AG08396 (cell line): ENCODE measurements at places on chromosomes 2 and 18.
A peak's percentile ranks its signal among the peaks of the same experiment; 100 is the strongest.

DNA sequence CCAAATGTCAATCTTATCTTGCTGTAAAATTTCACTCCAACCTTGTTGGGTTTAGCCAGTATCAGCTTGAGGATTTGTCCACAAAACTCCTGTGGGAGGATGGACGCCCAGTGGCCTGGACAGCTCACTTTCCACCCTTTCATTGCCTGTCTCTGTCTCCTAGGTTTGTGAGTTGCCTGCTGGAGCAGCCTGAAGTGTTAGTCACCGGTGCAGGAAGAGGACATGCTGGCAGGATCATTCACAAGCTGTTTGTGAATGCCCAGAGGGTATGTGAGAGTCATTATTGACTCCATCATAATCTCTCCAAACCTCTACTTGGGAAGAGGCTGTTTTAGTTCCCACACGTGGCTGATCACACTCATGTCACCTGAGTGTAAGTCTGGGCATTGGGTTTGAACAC is 112.3 kb downstream of the RAB3GAP1 start:
- peak; percentile 57 for DNase-seq

- DNase-seq = no peak
These were observed 124.9 kb downstream of the NBAS start for GRCh38 chr2:15436195-15436594.

DNA sequence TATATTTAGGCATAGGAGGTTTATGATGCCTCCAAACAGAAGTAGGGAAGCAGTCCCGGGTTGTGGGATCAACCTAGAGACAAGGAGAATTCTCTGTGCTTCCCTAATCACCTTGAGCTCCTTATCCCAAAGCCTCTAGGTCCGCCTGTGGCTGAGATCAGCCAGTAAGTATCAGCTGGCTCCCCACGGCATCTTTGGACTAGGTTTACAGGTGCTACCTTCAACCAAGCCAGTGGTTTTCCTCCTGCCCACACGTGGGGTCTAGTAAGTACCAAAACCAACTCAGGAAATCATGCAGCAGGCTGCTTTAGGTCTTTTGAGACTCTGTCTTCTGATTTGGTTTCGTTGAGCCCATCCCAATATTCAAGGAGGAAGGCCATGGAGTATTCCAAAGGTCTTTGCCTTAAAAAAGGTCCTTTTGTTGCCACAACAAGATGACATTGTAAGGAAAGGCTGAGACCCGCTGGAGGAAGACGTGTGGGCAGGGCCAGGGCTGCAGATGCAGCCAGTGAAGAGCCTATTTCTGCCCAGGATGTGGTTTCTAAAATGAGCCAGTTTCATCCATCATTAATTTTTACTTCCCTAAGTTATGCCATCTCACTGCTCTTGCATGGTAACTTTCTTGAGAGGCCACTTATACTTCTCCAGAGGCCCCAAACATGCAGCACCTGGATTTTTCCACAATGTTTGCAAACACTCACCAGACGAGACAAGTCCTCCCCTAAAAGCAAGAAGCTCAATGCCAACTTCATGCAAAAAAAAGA is 248.7 kb downstream of the RNF152 start:
- DNase-seq = no peak

DNA sequence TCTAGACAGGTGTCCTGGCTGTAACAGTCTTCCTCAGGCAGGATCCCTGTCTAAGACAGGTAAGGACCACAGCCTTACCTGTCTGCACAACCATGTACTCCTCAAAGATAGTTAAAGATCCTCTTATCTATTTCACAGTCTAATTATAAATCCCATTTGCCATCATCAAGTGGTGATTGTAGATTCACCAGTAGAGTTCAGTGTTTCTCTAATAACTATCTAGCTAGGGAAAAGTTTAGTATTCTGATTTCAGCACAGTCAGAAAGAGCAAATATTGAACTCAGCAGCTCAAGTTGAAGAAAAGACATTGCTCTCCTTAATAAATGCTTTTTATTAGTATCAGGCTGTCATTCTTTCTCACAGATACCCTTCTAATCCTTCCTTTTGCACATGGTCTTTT is 1305.5 kb upstream of the NXPH2 start:
- DNase-seq = no peak

GRCh38 chr2:21024198-21024597 is 19.7 kb downstream of the APOB start:
- no peak for DNase-seq

GRCh38 chr2:166126007-166126639 is 1.7 kb downstream of the SCN1A start:
- no peak for DNase-seq

DNA sequence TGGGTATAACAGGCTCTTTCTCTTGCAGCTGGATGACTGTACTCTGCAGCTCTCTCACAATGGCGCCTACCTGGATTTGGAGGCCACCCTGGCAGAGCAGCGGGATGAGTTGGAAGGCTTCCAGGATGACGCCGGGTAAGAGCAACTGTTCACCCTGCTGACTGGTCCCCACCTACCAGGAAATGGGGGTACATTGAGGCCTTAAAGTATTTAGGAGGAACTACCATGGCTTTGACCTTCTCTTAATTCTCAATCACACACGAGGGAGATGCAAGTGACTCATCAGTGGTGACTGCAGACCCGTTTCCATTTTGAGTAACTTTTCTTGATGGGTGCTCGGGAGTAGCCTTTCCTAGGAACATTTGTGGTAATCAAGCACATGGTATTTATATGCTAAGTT is 58.0 kb downstream of the FHOD3 start:
- no peak for DNase-seq

DNA sequence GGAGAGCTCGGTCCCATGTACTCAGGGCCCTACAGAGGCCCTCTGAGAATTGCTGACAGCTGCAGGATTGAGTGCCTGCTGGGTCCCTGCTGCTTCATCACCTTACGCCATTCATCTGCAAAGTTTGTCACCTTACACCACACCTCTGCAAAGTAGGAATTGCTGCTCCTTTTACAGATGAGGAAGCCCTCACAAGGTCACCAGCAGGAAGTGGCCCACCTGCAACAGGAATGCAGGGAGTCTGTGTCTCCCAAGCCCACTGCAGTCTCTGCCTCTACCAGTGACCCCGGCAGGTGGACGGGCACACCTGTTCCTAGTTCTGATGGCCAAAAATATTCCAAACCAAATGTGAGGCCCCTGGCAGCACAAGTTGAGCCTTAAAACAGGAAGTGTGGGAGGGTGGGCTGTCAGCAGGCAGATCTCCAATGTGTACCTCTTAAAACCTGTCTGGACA is 441.4 kb downstream of the NBAS start:
- no peak for DNase-seq

DNA sequence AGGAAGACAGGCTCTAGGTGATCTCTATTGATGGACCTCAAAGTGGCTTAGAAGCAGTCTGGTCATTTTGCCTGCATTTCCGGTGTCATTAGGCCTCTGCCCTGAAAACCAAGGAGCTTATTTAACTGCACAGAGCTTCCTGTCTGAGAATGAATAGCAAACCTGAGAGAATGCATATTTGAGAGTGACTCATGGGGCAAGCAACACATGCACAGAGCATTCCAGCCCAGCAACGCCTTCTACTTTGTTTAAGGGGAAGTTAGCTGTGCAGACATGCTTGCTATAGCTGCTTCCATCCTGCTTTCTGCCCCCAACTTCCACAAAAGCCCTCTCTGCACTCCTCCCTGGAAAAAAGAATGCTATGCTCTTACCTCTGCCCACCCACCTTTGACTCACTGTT is 232.8 kb downstream of the GRB14 start:
- DNase-seq = peak; percentile 63

DNA sequence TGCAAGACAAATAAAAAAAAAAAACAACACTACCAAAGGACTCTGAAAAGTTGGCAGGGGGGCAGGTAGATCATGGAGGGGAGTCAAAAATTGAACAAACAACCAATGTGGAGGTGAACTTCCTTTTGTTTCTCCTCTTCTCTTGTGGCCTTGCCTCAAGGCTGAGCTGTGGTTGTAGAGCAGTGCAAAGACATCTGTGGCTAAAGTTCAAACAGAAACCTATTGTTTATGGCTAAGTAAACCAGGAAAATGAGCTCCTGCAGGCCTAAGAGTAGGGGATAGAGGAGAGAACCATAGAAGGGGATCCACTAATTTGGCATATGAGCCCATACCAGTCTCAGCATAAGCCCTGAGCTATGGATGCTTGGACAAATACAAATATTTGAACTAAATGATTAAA is 40.2 kb upstream of the EGR4 start:
- DNase-seq = no peak

DNA sequence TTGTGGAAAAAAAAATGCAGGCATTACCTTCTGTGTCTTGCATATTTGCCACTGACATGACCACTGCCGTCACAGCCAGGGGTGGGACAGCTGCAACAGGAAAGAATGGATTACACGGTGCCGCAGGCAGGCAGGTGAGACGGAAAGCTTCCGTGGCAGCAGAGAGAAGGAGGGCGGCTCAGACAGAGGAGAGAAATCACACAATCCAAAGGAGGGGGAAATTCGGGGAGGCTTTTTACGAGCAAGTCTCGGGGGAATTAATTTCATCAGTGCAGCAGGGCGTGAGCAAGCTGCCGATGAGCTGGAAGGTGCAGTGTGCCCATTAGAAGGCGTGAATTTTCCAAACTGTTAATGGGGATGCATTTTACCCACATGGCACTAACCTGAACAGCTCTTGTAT is 234.8 kb upstream of the PXDN start:
- DNase-seq = no peak

GRCh38 chr2:144403933-144404332 is 116.0 kb downstream of the ZEB2 start:
- DNase-seq = no peak

- DNase-seq = no peak
These were observed 106.9 kb downstream of the FARSB start for GRCh38 chr2:222548992-222549391.

DNA sequence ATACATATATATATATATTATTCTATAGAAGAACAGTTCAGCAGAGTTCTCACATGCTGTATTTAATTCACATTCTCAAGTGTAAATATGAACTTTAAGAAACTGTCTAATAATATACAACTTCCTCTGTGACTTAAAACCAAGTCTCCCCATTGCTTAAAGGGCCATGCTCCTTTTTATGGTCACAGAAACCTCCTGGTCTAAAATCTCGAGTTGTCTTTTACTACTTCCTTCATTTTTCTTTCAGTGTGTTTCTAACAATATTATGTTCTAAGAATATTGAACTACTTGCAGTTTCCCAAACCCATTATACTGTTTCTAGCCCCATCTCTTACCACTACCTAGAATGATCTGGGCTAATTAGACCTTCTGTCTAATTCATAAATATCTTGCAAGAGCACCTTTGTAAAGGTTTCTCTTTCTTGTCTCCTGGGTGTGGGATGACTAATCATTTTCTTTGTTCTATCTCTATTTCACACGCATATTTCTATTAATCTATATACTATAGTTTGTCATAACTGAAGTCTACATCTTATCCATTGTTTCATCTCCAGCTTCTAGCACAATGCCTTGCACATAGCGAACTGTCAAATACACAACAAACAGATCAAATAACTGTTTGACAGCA is 48.8 kb downstream of the ERBB4 start:
- DNase-seq = no peak

DNA sequence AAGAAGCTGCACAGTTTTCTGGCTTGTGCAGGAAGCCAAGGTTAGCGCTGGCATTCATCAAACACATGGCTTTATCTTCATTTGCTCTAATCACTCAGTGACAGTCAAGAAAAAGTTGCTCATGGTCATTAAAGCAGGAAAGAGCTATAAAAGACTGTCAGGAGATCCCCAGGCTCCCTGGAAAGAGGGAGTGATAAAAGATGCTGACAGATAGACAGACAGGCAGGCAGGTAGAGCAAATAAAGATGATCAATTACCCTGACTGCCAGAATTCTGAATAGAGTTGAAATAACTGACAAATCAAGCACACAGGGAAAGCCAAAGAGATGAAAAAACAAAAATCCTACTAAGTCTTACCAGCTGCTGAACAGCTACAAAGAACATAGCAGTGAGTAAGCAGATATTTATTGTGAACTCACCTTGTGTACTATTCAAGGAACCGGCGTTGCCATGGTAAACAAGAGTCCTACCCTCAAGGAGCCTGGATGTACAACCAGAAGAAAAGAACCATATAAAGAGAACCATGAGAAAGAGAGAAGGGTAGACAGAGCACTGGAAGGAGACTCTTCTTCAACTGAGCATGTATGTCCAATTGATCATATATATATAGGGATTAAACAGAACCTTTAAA is 68.0 kb downstream of the RNF152 start:
- DNase-seq = no peak

GRCh38 chr18:80233201-80233835 is 14.0 kb downstream of the PARD6G start:
- DNase-seq = no peak

DNA sequence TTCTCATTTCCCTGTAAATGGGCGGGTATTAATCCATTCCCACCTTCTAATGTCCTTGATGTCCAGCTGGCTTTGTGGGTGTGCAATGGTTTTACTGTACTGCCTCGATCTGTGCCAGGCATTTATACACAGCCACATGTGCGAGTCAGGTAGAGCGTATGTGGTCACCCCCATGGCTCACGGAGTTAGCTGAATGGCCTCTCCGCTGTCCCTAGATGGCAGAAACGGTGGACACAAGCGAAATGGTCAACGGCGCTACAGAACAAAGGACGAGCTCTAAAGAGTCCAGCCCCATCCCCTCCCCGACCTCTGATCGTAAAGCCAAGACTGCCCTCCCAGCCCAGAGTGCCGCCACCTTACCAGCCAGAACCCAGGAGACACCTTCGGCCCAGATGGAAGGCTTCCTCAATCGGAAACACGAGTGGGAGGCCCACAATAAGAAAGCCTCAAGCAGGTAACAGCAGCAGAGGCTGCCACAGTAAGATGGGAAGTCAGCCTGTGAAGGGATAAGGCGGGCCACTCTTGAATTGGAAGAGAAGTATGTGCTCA is 59.1 kb upstream of the EML6 start:
- DNase-seq = no peak

GRCh38 chr2:73925853-73926492 is 707 bp upstream of the DGUOK start:
- no peak for DNase-seq

DNA sequence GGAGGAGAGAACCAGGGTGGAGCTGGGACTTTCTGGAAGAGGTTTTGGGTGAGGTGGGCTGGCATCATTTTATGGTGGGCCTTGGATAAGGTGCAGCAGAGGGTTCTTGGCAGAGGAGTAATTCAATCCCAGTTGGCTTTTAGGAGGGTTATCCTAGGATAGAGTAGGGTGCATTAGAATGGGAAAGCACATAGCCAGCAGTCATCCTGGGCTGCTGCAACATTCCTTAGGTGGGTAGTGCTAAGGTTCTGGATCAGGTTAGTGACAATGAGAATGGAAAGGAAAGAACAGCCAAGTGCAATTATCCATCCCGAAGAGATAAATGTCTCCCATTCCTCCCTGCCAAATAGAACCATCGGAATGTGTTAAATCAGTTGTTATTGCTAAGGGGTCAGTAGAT is 157.3 kb upstream of the SPRED2 start:
- no peak for DNase-seq
